Activated CD4-positive, alpha-beta T cell treated with anti-CD3 and anti-CD28 coated beads, Interleukin-2, amount 50 U/mL, for 4 hours (primary cell): ENCODE measurements at places on chromosomes 5 and 9.

DNA sequence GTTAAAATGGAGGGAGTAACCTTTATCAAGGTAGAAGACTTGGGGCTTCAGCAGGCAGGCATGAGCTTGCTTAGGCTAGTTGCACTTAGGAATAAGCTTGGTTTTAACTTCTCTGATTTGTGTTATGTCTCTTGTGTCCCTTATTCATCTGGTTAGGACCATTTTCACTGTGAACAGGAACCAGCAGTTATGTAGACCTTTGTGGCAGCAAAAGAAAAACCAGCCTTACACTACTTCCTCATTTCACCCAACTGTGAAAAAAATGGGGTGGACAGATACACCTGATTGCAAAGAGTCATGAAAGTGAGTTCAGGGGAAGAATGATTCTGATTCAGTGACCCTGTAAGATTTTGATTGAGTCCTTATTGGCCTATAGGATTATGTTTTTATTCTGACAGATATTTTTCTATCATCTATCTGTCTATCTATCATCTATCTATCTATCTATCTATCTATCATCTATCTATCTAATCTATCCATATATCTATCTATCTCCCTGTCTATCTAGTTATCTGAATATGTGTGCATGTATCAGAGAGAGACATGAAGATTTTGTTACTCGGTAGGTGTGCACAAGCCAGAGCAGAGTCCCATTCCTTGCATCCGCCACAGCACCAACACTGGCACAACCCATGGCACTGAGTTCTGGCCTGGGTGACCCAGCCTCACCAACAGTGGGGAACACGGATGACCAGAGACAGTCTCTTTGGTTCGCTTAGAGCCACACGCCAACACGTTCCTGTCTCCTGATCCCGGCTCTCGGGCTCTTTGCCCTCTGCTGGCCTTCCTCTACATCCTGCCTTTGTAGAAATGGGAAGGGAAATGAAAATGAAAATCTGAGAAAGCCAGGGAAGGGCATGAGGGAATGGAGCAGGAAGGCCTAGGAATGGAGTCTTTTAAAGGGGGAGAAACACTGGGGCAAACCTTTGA is 1.3 kb upstream of the ZNF366 start:
- no peak for DNase-seq

- DNase-seq = no peak
Measured at GRCh38 chr9:99563364-99563763, 258.3 kb upstream of the NR4A3 start.

DNA sequence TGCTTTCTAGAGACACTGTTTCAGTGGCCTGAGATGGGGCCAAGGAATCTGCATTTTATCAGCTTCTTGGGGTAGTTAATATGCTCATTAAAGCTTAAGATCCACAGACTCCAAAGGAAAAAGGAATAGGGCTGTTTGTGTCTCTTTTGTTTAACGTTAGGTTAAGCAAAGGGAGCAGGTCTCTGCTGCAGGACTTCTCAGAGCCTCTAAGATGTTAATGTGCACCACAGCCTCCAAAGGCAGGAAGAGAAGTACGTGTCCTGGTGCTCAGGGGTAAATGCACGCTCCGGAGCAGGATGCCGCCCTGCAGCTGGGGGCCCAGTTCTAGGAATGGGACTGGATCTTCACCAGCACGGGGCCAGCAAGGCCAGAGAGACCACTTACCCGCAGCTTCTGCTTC is 19.6 kb downstream of the SPARC start:
- no peak for DNase-seq

GRCh38 chr5:167950126-167950721 is 341.2 kb upstream of the WWC1 start:
- no peak for DNase-seq

- peak; percentile 2 for DNase-seq
Measured at GRCh38 chr5:180072556-180072955, 997 bp upstream of the RNF130 start.

GRCh38 chr9:91777292-91777830 is 172.7 kb downstream of the ROR2 start:
- no peak for DNase-seq

DNA sequence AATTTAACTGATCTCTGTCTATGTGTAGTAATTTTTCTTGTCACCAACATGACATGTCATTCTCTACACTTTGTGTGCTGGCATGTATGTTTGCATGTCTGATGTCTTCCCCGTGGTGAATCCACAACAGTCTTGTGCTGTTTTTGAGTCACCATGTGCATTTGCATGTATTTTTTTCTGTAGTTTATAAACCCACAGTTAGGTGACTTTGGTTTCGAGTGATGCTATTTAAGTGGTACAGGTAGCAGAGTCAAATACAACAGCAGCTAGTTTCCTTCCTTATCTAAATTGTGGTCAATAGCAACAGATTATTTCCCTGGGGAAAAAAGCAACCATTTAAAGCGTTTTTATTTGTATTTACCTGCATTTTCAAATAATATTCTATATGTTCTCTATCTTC is 89.9 kb upstream of the FSD1L start:
- no peak for DNase-seq

DNA sequence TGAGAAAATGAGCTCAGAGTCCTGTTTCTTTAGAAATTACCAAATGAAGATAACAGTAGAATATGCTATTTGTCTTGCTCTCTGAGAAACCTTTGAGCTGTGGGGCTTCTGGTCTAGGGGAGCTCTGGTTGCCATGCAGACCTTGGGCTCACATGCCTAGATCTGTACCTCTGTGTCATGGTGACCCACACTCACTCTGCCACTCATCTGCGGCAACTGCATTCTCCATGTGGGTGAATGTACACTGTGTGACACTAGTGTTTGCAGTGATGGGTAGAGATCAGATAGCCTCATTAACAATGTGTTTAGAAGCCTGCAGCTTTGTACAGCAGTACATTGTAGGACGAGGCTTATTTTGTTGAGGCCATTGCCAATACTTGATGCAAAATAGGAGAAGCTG is 521.2 kb downstream of the CHSY3 start:
- DNase-seq = no peak

GRCh38 chr5:38518341-38518740 is 38.1 kb downstream of the LIFR start:
- no peak for DNase-seq

DNA sequence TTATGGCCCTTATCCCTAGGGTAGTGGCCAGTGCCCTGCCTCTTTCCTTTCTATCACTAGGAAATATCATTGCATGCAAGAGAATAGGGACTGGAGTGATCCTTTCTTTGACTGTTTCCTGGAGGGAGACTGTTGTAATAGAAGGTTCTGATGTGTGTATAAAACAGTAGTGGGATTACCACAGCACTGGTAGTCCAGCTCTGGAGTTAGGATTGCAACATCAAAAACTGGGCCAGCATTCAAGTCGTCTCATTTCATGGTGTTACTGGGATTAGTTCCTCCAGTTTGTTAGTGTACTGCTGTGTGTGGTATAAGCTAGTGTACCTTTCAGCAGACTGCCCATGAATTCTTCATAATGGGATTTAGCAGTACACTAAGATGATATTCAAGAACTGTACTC is 45.8 kb downstream of the KIAA1958 start:
- DNase-seq = no peak

- no peak for DNase-seq
Measured at GRCh38 chr9:133979273-133979920, 12.7 kb downstream of the VAV2 start.

- peak; percentile 7 for DNase-seq
Measured at GRCh38 chr9:37953775-37954437, 50.0 kb upstream of the SLC25A51 start.

GRCh38 chr9:121773286-121773953 is 122.0 kb downstream of the DAB2IP start:
- no peak for DNase-seq

- no peak for DNase-seq
Measured at GRCh38 chr5:78661691-78662090, 13.1 kb upstream of the LHFPL2 start.

DNA sequence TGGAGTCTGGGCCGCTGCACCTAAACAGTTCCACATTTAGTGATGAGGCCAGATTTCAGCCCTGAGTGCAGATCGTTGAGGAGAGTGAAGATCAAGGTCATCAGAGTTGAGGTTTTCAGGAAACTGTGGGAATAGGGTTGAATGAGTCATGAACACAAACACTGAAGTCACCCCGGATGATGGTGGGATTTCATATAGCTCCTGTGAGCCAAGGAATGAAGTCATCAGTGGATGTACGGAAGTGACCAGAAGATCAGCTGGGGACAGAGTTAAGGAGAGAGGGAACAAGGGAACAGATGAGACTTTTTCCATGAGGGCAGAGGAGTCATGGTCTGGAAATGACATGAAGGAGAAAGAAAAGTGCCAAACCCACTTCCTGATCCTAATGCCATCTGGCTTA is 36.5 kb downstream of the PALM2AKAP2 start:
- no peak for DNase-seq

- no peak for DNase-seq
Measured at GRCh38 chr5:168299372-168299771, 7.9 kb downstream of the WWC1 start.

DNA sequence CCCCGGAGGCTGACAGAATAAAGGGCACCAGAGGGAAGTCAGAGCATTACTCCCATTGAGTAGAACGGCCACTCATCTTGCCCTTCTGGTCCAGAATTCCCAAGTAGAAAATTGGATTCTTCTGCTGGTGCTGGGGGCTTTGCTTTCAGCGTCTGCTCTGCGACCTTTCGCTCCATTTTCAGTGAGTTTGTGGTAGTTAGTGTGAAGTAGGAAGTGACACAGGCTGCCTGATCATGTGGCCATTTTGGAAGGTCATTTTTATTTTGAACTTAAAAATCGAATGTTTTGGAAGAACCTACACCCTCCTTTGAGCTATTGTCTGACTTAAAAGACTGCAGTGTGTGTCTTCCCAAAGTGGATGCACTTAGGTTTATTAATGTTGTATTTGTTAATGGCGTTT is 56.7 kb upstream of the FAM120AOS start:
- no peak for DNase-seq

DNA sequence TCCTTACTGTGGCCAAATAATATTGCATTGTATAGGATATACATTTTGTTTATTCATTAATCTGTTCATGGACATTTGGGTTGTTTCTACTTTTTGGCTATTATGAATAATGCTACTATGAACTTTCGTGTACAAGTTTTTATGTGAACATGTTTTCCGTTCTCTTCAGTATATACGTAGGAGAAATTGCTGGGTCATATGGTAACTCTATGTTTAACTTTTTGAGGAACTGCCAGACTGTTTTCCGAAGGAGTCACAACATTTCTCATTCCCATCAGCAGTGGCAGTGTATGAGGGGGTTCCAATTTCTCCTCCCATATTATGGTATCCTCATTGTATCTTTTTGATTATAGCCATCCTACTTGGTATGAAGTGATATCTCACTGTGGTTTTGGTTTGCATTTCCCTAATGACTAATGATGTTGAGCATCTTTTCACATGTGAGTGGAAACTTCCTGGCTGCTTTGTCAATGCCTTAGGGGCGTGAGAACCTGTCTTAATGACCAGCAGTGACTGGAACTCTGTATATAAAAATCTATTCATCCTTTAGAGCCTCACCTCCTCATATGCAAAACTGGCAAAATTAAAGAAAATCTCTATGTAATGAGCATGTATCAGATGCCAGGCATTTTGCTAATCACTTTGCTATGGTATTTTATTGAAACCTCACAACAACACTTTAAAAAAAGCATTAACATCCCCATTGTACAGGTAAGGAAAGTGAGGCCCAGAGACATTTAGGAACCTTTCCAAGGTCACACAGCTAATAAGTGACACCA is 47.8 kb upstream of the TGFBR1 start:
- no peak for DNase-seq

GRCh38 chr5:17436350-17436749 is 61.7 kb upstream of the TAF11L2 start:
- DNase-seq = no peak

DNA sequence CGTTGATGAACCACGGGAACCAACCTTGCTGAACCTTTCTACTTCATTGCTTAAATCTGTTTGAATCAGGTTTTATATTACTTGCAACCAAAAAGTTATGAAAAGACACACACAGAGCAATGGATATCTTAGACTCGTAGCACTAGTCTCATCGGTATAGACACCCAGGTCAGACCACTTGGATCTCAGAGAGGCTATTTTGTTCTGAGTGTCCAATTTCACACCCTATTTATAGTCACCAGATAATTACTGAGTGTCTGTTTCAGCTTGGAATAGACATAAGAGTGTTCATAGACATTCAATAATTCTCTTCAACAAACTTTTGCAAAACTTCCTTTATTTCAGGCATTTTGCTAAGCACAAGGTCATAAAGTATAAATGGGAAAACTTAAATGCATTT is 145.4 kb upstream of the EGFLAM start:
- no peak for DNase-seq

DNA sequence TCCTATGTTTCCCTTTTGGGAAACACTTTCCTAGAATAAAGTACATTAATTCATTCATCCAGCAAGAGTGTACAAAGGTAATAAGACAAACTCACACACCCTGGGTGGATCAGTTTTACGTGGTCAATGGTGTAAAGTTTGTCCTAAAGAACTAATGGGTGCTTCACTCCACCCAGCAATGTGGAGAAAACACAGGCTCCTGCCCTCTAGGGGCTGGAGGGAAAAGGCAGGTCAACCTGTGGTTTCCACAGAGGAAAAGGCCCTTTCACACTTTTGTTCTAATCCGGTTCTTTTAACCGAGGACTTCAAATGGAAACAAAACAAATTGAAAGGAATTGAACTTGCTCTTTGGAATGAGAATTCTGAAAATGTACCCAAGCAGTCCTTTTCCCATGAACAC is 80.9 kb upstream of the SPOCK1 start:
- no peak for DNase-seq

GRCh38 chr5:61417851-61418250 is 85.8 kb downstream of the ZSWIM6 start:
- no peak for DNase-seq

DNA sequence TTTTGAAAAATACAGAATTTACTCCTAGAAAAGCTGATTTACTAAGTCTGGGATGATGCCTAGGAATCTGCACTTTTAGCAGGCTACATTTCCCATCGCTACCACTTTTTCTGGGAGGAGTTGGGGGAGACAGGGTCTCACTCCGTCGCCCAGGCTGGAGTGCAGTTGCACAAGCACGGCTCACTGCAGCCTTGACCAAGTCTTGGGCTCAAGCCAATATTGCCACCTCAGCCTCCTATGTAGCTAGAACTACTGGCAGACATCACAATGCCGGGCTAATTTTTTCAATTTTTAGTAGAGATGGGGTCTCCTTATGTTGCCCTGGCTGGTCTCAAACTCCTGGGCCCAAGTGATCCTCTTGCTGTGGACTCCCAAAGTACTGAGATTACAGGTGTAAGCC is 85.9 kb downstream of the NR6A1 start:
- DNase-seq = no peak

- no peak for DNase-seq
Measured at GRCh38 chr9:87818308-87818707, 64.4 kb upstream of the SPATA31E1 start.

GRCh38 chr5:69308046-69308553 is 24.5 kb downstream of the CCDC125 start:
- no peak for DNase-seq

GRCh38 chr5:1315018-1315708 is 20.3 kb upstream of the TERT start:
- DNase-seq = no peak
